CD4-positive, CD25-positive, alpha-beta regulatory T cell (primary cell): ENCODE measurements at places on chromosomes 16 and 17.
A peak's percentile ranks its signal among the peaks of the same experiment; 100 is the strongest.

DNA sequence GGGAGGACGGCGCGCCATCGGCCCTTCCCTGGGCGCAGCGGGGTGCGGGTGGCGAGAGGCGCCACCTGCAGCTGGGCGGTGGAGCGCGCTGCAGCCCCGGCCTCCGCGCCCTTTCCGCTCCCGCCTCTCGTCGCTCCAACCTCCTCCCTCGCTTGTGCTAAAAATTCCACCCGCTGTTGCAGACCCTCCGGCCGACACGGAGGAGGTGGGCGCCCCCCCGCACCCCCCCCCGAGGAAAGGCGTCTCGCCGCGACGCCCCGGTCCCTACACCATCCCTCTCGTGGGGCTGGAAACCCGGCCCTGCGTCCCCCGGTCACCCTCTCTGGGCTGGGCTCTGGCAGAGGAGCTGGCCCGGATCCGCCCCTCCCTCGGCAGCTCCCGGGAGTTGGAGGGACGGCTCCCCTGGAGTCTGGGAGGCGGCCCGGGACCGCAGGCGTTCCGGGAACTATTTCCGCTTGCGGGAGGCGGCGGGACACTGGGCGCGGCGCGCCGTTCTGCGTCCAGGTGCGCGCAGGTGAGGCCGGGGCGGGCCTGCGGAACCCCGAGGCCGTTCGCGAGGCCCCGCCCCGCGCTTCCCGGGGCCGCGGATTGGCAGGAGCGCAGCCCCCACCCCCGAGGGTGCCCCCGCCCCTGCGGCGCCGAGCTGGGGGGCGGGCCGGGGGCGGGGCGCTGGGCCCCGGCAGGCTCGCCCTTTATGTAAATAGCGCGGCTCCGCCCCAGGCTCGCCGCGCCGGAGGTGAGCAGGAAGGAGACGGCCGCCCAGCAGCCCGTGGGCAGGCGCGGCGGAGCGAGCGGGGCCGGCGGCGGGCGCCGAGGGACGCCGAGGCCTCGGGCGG is at the start of gene LLGL2:
TSS of gene LLGL2 (plus strand) at position 728 of the 836 bp plus-strand sequence. CDS start 17,730 bp downstream, outside the sequence.
- peak; percentile 84 for DNase-seq

GRCh38 chr16:60481591-60481990 is 1554.6 kb downstream of the CDH8 start:
- DNase-seq, result no peak

GRCh38 chr16:3945751-3946603 is 65.5 kb upstream of the CREBBP start:
- DNase-seq, result no peak

DNA sequence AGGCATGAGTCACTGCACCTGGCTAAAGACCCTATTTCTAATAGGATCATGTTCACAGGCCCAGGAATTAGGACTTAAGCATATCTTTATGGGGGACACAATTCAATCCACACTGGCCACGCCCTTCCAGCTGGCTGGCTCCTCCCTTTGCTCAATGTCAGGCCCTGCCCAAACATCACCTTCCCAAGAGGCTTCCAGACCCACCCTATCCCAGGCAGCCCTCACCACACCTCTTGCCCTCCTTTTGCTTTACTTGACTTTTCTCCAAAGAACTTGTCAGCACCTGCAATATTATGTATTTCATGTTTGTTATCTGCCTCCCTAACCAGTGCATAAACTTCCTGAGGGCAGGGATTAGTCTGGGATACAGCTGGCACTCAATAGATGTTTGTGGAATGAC is 109.6 kb upstream of the CDH5 start:
- no peak for DNase-seq

DNA sequence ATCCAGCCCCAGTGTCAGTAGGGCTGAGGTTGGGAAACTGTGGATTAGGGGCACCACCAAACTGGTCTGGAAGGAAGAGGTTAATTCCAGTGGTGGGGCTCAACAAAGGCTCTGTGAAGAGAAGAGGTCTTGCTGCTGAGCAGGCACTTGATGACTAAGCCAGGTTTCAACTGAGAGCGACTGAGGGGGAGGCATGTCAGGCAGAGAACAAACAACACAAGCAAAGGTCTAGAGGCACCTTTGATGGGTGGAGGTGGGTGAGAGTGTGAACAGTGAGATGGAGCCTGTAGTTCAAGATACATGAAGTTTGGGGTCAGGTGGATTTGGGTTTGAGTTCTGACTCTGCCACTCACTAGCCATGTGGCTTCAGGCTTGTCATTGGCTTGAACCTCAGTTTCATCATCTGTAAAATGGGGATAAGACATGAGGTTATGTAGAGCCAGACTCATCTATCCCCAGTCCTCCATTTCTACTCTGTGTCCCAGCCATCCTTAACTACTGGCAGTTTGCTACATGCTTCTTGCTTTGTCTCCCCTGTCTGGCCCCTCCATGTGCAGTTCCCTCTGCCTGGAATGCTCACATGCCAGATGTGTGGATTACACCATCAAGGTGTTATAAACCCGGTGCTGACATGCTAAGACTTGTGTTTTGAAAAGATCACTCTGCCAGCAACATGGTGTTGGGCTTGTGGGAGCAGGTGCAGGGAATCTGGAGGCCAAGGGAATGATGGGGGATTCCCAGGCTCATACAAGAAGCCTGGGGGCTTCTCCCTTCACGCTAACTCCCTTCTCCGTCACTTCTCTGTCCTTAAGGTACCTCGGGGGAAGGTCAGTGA is 3.0 kb upstream of the RMI2 start:
- no peak for DNase-seq

- no peak for DNase-seq
Observed at GRCh38 chr17:12982224-12982623, 35.6 kb downstream of the ELAC2 start.

DNA sequence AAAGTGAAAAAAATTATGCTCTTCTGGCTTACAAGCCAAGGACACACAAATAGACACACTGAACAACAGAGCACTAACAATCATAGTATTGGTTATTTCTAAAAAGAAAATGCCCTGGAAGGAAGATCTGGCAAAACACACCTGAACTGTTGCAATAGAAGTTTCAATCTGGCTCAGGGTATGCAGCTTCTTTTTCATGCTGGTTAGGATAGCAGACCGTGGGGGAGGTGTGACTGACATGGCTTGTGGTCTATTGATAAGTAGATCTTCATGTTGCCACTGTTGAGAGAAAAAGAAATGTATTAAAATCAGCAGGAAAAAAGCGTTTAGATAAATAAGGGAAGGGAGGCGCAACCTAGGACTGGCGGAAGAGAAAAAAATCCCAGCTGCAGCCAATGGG is 26.5 kb upstream of the ARL6IP1 start:
- no peak for DNase-seq

DNA sequence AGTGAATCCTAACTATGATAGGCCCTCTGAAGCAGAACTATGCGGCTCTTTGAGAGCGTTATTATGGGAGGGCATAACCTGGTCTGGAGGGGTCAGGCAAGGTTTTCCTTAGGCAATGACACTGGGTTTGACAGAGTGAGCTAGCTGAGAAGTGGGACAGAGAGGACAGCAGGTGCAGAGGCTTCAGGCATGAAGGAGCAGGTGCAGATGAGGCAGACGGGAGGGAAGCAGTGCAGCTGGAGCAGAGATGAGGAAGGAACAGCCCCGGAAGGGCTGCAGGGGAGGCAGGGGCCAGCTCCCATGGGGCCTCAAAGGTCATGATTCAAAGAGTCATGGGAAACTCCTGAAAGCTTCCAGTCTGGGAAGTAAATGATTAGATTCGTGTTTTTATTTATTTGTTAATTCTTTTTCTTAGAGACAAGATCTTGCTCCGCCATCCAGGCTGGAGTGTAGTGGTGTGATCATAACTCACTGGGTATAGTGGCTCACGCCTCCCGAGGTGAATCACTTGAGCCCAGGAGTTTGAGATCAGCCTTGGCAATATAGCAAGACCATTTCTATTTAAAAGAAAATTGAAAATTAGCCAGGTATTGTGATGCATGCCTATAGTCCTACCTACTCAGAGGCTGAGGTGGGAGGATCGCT is 5.4 kb downstream of the MARCHF10 start:
- no peak for DNase-seq

GRCh38 chr17:46771561-46772474 is 46.7 kb downstream of the WNT3 start:
- DNase-seq, result no peak

GRCh38 chr17:70173681-70174080 is 4.3 kb downstream of the KCNJ2 start:
- no peak for DNase-seq
